Vagina (tissue), 2 donors: ENCODE measurements at places on chromosomes 16 and 17.

- peak; percentile 93 for DNase-seq
These were observed 340 bp upstream of the ROGDI start for GRCh38 chr16:4802659-4803287.

DNA sequence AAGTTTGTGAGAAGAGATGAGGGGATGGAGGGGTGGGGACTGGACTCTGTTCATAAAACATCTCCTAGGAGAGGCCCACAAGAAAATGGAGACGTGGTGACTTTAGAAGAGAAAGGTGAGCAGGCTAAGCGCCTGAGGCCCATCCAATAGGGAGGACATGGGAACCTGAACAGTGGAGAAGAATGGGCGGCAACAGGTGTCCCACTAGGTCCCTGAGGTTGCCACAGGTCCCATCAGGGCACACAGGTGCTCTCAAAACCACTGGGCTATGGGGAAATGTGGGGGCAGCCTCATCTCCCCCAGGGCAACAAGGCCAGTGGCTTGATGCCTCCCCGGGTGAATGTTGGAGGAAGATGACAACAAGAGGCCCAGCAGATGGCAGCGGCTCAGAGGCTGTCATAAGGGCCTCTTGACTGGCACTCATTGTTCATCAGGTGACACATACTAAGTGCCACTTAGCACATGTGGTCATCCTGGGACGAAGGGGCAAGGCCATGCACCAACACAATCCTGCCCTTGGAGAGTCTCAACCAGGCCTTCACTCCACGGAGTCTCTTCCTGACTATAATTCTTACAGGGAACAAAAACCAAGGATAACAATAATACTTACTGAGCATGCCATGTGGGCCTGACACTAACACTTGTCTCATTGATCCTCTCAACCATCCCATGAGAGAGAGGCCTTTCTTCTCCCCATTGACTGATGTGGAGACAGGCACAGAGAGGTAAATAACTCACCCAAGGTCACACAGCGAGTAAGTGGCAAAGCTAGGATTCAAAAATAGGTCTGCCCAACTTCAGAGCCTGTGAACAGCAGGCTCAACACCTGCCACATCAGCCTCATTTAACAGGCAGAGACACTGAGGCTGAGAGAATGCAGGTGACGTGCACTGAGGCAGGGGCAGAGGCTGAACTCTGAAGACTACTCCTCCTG is 38.0 kb downstream of the CUEDC1 start:
- DNase-seq: no peak

DNA sequence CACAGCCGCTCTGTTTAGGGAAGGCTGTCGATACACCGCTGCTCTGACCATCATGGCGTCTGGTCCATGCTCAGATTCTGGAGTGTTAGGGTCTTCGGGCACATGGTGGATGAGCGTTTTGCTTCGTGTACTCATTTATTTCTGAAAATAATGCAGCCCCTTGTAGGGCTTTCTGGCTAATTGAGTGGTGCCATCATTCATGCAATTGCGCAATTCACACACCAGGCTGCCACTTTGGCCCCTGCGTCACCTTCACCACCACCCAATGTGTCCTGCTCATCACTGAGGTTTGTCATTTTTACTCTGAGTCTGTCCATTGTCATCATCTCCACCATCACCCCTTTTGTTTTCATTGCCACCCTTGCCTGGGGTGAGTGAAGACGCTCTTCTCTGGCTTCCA is 557.4 kb downstream of the WWOX start:
- DNase-seq: no peak

DNA sequence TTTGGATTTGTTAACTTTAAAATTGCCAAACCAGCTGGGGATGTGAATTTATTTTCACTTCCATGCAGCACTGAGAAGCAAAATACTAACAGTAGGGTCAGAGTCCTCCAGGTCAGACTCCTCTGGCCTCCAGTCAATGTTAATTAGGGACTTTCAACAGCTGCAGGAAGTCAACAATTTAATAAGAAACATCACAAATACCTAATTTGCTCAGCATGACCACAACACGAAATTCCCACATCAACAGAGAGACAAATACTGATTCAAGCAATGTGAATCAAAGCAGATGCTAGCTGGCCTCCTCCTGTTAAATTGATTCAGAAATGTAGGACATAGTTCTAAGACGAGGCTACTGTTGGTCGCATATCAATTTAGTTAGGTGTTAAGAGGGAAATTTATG is 111.7 kb downstream of the ABCA8 start:
- DNase-seq: no peak
